Vein endothelial cell (primary cell): ENCODE measurements at places on chromosomes 7 and 10. TPM values are rescaled to one million over a fixed set of nuclear protein-coding genes. Genes with fewer than 3 reads are reported as not detected.

SHH gene
- under 0.01 and 0.33 TPM in 2 replicates for total RNA-seq

SFTPA2 gene
- not detected in 2 replicates for total RNA-seq

FANK1 gene
- total RNA-seq, result 2.5 and 3.3 TPM in 2 replicates

AMZ1 gene
- total RNA-seq, result not detected in 2 replicates

TUBB8 gene
- total RNA-seq, result not detected in 2 replicates

SKAP2 gene
- total RNA-seq, result 23.5 and 25.8 TPM in 2 replicates

TRIM4 gene
- 19.8 and 22.2 TPM in 2 replicates for total RNA-seq

SAMD9L gene
- total RNA-seq, result 7.8 and 18.9 TPM in 2 replicates

ANKRD30A gene
- under 0.01 TPM in 1 of 2 replicates, not detected in the other for total RNA-seq

DNAJC12 gene
- total RNA-seq, result 4.9 and 17.3 TPM in 2 replicates

NUTM2E gene
- 0.38 TPM in 1 of 2 replicates, not detected in the other for total RNA-seq

CCDC7 gene
- total RNA-seq, result 7.5 and 10.1 TPM in 2 replicates

PITX3 gene
- total RNA-seq, result not detected in 2 replicates

NODAL gene
- total RNA-seq, result not detected in 2 replicates

ACHE gene
- total RNA-seq, result 1.1 and 2.0 TPM in 2 replicates

VWA2 gene
- under 0.01 TPM in 1 of 2 replicates, not detected in the other for total RNA-seq

NUTM2A gene
- total RNA-seq, result 0.48 and 0.65 TPM in 2 replicates

ABCB8 gene
- 28.8 and 31.7 TPM in 2 replicates for total RNA-seq

GRK5 gene
- total RNA-seq, result 34.3 and 43.5 TPM in 2 replicates

EPC1 gene
- total RNA-seq, result 25.8 and 28.1 TPM in 2 replicates

ARID5B gene
- total RNA-seq, result 10.9 and 15.0 TPM in 2 replicates
